Activated naive CD4-positive, alpha-beta T cell treated with anti-CD3 and anti-CD28 coated beads for 36 hours (primary cell): ENCODE measurements at places on chromosomes 5 and 9. TPM values are rescaled to one million over a fixed set of nuclear protein-coding genes. Genes with fewer than 3 reads are reported as not detected.

DNA sequence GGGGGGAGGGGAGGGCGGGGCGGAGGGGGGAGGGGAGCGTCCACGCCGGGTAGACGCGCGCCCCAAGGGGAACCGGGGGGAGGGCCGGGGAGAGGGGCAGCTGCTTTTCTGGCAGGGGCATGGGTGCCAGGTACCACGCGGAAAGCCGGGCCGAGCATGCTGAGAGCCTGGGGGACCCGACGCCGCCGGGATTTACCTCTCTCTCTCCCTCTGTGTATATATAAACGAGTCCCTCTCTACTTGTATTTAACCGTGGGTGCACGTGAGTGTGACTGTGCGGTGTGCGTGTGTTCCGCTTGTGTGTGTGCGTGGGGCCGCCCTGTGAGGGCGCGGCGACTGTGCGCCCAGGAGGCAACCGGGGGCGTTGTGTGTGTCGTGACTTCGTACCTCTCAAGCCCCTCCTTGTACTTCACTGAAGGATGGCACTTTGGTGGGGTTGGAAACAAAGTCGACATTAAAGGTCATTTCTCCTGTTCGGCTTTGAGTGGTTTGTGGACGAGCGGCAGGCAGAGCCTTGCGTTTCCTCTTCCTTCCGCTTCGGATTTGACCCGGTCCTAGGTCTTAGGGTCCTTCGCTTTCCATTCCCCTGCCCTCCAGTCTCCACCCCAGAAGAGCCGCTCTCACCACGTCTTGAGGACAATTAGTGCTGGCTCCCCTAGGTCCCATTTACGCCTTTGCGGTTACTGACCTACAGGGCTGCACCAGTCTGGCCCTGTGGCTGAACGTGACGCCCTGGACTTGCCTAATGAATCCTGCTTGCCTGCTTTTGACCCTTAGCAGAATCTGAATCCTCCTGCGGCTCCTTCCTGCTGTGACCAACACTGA is 36.2 kb upstream of the TTC1 start:
- no peak overlapping the region for H3K27ac ChIP-seq
- peak overlapping the region; percentile 63 for H3K4me3 ChIP-seq
- no peaks in the 10 kb centered on the region for H3K36me3 ChIP-seq
- DNase-seq, result no peak
- H3K4me1 ChIP-seq, result peaks cover 10% of the 10 kb centered on the region

DNA sequence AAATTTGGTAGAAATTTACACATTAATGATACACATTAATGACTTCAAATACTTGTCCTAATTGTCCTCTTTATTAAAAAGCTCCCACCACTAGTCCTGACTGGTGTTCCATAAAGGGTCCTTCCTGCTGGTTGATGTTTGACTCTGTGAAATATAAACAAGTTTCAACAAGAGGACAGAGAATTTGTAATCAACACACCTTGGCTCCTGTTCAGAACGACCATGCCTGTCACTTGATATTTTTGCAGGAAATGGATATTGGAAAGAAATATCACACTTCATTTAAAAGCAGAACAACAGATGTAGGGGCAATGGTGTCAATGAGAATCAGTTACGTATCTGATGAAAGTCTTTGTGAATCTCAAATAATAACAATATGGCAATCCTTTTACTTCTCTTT is 211.7 kb downstream of the ENC1 start:
- no peaks in the 10 kb centered on the region for H3K4me1 ChIP-seq
- no peak for DNase-seq
- peaks cover 20% of the 10 kb centered on the region for H3K27me3 ChIP-seq
- no peak overlapping the region for H3K27ac ChIP-seq

TPPP gene
- 0.10 TPM for total RNA-seq

DNA sequence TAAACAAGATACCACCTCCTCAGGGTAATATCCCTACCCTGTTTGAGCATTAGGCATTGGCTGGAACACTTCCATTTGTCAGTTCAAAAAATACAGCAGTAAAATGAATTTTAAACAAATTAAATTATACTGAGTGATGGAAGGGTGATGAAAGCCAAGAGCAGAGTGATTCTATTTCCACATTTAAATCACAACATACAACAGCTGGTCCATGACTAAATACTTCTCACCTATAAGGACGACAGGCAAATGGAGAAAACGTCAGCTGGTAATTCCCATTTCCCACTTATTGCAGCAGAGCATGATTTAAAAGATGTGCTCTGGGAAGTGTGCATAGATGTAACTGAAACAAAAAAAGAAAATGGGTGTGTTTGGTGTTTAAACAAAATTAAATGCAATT is 543.6 kb upstream of the DAB2 start:
- H3K4me1 ChIP-seq, result no peaks in the 10 kb centered on the region
- no peaks in the 10 kb centered on the region for H3K36me3 ChIP-seq

GRCh38 chr5:121174351-121174750 is 677.3 kb upstream of the FTMT start:
- no peaks in the 10 kb centered on the region for H3K4me1 ChIP-seq
- H3K27ac ChIP-seq, result no peak overlapping the region
- no peak overlapping the region for H3K4me3 ChIP-seq
- H3K36me3 ChIP-seq, result no peaks in the 10 kb centered on the region
- no peak for DNase-seq

- peak; percentile 65 for DNase-seq
- H3K4me1 ChIP-seq, result peaks cover 59% of the 10 kb centered on the region
- H3K27ac ChIP-seq, result peak overlapping the region; percentile 99
- H3K4me3 ChIP-seq, result peak overlapping the region; percentile 68
Observed at GRCh38 chr5:95870105-95870672, 47.7 kb upstream of the GLRX start.

PTGES2 gene
- total RNA-seq, result 47.6 TPM

RNF183 gene
- total RNA-seq, result not detected

DNA sequence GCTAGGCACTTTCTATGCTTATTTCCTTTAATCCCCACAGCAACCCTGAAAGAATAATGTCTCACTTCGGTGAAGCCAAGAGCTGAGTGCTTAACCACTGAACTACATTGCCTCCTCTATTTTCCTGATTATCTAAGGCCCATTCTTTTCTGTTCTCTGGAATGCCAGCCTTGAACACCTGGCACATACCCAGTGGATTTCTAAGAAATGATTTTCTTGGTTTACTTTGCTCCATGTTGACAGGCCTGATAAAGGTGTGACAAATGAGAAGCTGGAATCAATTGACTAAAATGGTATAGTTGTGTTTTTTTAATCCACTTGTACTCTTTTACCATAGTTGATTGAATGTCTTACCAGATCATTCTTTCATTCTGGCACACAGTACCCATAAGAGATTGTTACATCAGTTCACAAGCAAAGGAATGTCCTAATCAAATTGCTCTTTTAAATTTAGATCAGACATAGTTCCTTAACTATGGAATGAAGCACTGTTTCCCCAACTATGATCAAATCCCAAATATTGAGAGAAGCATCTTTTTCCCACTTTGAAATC is 9.0 kb upstream of the ENC1 start:
- no peaks in the 10 kb centered on the region for H3K4me1 ChIP-seq
- no peak overlapping the region for H3K4me3 ChIP-seq
- DNase-seq, result no peak

ACTBL2 gene
- total RNA-seq, result not detected
